CD4-positive, alpha-beta T cell treated with Interferon gamma for 1 hour (primary cell): ENCODE measurements at places on chromosomes 11 and 22.

- DNase-seq, result no peak
Measured at GRCh38 chr22:35357883-35358621, 22.8 kb upstream of the HMOX1 start.

DNA sequence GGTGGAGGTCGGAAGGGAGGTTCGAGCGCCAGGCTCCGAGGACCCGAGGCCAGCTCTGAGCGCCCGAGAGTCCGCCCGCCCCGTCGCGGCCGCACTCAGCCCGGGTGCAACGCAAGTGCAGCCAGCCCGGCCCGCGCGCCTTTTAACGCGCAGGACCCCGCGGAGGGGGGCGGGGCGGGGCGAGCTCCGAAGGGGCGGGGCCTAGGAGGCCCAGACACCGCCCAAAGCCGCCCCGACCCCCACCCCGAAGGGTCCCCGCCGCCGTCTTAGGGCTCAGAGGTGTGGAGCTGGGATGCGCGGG, at the start of gene PHOX2A:
Gene PHOX2A (minus strand): TSS at position 117 of the 301 bp plus-strand sequence. CDS start 172 bp downstream, outside the sequence.
- DNase-seq, result no peak

- no peak for DNase-seq
Measured at GRCh38 chr11:77287615-77288273, 13.7 kb downstream of the GDPD4 start.

- no peak for DNase-seq
Measured at GRCh38 chr11:134048028-134048427, 20.8 kb upstream of the JAM3 start.

- DNase-seq, result no peak
Measured at GRCh38 chr11:1880746-1881441, 10.8 kb downstream of the PRR33 start.

GRCh38 chr11:115303929-115304531, 200.2 kb downstream of the CADM1 start:
- DNase-seq, result no peak

DNA sequence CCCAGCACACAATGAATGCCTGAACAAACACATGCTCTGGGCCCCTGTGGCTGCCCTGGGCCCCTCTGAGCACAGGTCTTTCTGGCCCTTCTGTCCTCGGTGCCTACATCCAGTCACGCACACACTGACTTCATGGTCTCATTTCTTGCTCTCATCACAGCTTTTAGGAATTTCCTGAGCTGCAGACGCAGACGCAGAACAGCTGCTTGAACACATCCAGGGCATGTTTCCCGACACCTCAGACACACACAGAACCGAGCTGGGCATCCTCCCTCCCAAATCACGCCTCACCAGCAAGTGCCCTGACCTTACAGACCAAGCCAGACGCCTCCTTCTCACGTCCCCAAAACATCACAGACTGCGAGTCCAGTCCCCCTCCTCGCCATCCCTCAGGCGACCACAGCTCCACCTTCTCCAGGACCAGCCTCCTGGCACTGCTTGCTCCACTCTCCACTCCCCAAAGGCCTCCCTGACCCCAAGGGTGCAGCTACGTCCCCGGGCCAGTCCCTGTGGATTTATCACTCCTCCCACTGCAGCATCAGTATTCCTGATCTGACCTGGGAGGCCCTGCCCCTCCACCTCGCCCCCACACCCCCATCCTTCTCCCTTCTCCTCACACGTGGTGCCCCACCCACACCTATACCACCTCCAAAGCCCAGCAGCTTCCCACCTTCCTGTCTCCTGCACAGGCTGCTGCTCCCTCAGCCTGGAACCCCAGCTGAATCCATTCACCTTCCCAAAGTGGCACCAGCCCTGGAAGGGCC, 12.9 kb downstream of the SIRT3 start:
- no peak for DNase-seq

DNA sequence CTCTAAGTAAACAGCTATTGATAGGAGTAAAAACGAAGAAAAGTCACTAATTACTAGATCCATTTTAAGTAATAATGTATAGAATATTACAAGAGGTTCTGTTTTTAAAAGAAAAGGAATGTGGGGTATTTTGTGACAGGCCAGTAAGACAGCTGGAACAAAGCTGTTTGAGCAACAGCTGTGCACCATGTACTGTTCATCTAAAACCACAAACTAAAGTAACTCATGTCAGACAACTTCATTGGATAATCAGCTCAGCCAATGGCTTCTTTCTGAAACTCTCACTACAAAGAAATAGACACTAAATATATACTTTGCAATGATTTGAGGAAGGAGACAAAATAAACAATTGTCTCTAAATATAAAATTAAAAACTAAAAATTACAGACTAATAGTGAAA, 16.1 kb downstream of the RRAS2 start:
- DNase-seq, result no peak

DNA sequence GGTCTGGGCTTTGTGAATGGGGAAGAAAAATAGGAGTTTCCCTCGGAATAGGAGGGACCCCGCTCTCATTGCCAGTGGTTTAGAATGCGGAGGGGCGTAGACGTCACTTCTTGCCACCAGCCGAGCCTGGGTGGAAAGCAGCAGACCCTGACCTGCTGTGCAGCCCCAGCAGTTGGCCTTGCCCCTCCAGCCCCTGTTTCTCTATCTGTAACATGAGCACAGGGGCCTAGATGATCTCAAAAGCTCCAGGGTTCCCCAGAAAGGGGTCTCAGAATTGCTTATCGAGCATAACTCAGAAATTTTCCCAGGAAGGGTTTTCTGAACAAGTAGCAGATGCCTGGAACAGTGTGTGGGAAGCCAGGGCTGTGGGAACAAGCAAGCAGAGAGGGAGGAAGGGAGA, 43.9 kb downstream of the C11orf91 start:
- DNase-seq, result no peak
